ENCODE measurements at places on chromosomes 5 and 9.

GRCh38 chr5:142520885-142521284 is 165.0 kb downstream of the FGF1 start:
- DNase-seq: no peak

DNA sequence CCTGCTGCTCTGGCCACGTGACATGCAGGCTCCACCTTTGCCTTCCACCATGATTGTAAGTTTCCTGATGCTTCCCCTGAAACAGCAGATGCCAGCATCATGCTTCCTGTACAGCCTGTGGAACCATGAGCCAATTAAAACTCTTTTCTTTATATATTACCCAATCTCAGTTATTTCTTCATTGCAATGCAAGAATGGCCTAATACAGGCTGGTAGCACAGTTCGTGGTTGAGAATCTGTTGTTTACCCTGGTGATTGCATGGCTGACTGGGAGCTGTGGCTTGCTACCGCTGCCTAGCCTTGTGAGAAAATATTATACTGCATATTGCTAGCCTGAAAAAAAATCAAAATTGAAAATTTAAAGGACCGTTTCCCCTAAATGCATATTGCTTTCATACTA is 44.8 kb upstream of the PTPN3 start:
- no peak for DNase-seq

DNA sequence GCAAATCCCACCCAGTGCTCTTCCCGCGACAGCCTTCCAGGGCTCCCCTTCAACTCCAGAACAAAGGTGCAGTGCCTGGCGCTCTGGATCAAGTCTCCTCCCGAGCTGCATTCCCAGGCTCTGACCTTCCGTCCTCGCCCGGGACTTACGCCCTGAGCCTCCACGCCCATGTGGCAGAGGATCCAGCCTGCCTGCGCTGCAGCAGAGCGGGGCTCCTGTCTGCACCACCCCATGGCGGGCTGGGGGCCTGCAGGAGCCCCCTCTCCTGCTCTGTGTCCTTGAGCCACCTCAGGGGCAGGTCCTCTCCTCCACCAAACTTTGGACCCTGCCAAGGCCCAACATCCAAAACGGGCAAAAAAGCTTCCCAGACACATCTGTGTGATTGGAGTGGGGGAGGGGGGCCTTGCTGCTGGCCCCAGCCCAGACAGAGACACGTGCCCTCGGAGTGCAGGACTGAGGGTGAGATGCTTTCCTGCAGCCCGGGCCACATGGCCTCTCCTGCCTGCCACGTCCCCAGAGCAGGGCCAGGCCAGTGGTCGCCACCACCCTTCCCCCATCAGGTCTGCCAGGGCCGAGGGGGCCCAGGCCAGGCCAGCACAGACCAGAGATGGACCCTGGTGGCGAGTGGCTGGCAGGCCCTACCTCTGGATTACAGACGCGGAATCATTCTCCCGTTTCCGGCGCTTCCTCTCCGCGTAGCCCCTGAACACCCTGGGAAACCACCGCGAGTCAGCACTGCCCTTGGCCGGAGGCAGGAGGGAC is 4.4 kb downstream of the NSMF start:
- no peak for DNase-seq

GRCh38 chr5:10552183-10553143 is 11.4 kb upstream of the ANKRD33B start:
- no peak for DNase-seq

- no peak for DNase-seq
These were observed 344.1 kb downstream of the PLK2 start for GRCh38 chr5:58115811-58116210.

GRCh38 chr9:95907794-95908193 is 32.3 kb downstream of the ERCC6L2 start:
- DNase-seq: no peak

GRCh38 chr9:113653746-113654604 is 190.4 kb downstream of the RGS3 start:
- no peak for DNase-seq

DNA sequence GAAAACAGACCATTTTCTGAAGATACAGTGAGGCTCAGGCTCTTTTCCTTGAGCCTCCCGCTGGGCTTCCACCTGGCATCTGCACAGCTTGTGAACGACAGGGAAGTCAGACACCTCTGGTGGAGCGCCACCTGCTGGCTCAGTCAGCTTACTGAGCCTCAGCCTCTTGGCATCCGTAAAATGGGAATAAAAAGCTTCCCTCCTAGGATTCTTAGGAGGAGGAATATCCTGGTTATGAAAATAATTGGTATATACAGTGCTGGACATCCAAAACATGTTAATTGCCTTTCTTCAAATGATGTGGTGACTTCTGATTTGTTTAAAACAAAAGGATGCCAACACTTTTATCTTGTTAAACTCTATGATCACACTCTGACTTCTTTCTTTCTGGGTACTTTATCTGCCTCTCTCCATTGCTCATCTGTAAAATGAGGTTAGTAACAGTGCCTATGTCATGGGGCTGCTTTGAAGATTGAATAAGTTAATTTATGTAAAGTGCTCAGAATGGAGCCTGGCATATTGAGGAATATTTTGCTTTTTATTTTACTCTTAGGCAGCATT is 67.5 kb downstream of the MAMDC2 start:
- peak; percentile 32 for DNase-seq

GRCh38 chr9:125829743-125830142 is 82.6 kb downstream of the PBX3 start:
- no peak for DNase-seq

DNA sequence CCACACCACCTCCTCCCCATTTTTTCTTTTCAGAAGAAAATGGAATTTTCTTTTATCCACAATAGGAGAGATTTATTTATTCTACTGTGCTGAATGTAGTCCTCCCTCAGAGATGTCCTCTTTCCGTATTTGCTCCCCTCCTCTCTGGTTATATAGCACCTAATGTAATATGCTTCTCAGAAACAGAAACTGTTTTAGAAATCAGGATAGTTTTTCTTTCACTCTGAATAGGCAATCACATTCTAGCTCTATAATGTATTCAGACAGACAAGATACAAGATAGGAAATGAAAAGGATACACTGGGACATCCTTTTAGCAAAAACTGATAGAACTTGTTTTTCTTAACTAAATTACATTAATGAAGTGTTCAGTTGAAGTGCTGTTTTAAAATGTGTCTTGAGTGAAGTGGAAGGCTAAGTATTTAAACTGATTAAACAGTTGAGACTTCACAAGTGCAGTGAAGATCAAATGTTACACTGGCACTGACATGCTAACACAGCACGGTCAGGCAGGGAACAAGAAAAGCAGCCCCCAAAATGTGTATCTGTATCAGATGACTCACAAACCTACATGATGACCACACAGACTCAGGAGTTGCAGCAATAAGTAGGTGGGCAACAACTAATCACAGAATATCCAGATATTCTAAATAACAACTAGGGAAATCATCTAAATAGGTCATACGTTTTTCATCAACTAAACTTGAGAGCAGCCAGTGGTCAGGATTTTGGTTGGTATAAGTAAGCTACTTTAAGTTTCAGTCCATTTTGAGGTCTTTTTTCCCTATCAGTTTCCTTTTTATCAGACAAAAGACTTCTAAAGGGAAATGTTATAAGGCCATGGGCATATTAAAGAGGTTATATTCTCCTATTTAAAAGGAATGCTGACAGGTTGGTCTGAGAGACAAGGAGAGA is 260.4 kb downstream of the MLLT3 start:
- DNase-seq: no peak

GRCh38 chr5:73654171-73654811 is 28.3 kb downstream of the ARHGEF28 start:
- DNase-seq: no peak

GRCh38 chr9:78307360-78307759 is 10.4 kb downstream of the PSAT1 start:
- no peak for DNase-seq

GRCh38 chr9:109973336-109973735 is 193.3 kb downstream of the PALM2AKAP2 start:
- no peak for DNase-seq

GRCh38 chr9:120627073-120627472 is 47.1 kb upstream of the CDK5RAP2 start:
- no peak for DNase-seq

- DNase-seq: peak; percentile 30
These were observed at the start of gene NKD2 for GRCh38 chr5:1008451-1009358. Gene NKD2, plus strand, starts transcription at chr5:1008802. Its CDS starts 256 bp downstream, at chr5:1009058.

DNA sequence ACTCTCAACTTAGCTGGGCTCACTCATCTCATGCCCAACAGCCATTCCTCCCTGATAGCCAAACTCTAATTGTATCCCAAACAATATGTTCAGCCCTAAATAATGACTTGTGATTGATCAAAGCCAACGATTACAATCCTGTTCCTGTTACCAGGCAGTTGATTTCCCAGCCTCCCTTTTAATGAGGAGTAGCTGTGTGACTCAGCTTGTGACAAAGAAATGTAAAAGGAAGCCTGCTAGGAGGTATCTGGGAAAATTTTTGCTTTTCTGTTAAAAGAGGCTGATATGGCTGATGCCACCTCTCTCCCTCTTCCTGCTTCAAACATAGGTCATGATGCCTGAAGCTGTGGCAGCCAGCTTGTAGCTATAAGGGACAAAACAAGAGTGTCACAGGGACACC is 19.6 kb upstream of the ENC1 start:
- DNase-seq: no peak

DNA sequence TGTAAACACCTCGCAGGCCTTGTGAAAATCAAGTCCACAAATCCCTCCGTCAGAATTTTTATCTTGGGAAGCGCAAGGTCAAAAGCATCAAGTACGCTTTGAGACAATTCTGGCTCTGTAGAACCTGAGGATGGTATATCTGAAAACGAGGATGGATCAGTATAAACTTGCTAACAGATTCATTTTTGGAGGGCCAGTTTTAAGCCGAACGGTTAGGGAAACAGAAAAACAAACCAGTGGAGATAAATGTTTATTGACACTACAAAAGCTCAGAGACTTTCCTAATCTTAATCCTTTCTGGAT is 352 bp upstream of the PGGT1B start:
- no peak for DNase-seq

DNA sequence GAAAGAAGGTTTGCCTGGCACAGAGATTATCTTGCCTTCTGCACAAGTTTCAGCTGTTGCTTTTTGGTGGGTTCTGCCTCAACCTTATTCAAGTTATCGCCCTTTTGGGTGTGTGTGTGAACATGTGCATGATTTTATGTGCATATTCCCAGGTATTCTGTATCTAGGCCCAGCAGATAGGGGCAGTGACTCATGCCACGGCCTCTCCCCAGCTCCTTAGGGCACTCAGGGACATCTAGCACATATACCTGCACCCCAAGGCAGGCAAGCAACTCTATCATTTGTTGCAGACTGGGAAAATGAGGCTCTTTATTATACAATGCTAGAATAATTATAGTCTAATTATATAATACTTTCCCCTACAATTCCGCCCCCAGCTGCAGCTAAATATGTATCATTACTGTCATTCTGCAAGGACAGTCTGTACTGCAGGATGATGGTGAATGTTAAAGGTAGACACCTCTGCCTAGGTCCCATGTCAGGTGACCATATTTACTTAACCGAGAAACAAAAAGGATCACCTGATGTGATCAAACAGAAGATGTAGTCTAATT is 128.9 kb downstream of the PDE8B start:
- DNase-seq: no peak

DNA sequence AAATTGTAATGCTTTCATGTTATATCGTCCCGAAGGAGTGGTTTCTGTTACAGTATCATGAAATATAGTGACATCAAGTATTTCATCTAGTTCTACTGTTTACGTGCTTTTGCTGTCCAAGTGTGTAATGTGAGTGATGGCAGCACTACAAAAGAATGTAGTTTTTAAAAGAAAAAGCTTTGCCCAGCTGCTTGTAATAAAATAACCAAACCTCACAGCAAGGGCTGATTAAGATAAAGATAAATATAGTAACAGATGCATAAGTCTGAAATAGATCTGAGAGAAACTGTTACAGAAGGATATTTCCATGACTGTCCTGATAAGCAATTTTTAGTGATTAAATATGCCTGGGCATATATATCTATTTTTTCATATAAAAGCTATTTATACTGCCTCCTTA is 106.4 kb downstream of the AUH start:
- no peak for DNase-seq

- no peak for DNase-seq
These were observed 35.3 kb upstream of the HSPA9 start for GRCh38 chr5:138610415-138610917.

- DNase-seq: no peak
These were observed 47.9 kb downstream of the RNF180 start for GRCh38 chr5:64213531-64213930.
